Fibroblast of the conjunctiva (primary cell): ENCODE measurements at places on chromosomes 2 and 18.

DNA sequence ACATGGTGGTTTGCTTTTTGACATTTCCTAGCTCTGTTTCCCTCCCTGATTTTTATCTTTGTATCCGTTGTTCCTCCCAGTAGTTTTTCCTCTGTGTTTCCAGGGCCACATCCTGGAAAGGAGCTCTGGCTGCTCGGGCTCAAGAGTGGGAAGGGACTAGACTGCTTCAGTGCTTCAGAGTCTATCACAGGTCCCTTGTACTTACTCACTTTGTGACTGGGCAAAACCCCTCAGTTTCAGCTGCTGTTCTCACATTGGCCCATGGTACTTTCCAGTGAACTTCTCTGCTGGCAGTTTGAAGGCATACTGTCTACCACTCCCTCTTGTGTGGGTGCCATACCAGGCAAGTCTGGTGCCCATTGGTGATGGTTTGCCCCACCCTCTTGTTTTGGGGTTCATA lies 7.5 kb upstream of the STAMBP start:
- no peak for DNase-seq

GRCh38 chr2:175036582-175037018 lies 31.4 kb upstream of the CHN1 start:
- no peak for DNase-seq

DNA sequence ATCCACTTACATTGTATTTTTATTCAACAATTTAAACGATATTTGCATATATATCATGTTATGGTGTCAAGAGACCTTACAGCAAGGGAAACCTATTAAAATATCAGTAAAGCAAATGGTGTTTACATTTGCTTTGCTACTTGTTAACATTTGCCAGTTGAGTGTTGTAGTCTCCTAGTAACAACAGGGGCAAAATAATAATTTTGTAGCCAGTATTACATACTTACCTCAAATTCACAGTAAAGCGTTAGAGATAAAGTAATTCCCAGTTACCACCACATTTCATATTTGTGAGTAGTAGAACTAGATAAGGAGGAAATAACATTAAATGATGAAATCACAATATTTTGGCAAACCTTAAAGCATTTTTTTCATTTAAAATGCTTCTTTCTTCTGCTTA lies 71.3 kb downstream of the FASTKD2 start:
- no peak for DNase-seq

DNA sequence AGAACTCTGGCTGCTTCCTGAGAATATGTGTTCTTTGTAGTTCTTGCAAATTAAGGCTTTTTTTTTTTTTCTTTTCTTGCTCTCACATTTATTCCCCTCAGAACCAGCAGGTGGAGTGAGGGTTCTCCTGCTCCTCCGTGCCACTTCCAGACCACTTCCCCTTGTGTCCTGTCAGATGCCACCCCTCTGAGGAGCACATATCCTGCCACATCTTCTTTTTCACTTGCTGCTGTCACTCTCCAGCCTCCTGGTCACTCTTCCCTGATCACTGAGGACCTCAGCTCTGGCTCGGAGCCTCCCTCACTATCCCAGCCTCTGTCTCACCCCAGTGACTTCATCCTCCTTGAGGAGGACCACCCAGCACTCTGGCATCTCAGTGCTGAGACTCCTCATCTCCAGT lies 100.5 kb downstream of the TACR1 start:
- DNase-seq = peak; percentile 9

GRCh38 chr2:16608661-16609643 lies 56.7 kb downstream of the CYRIA start:
- DNase-seq = peak; percentile 44

GRCh38 chr2:43984533-43984932 lies 11.3 kb downstream of the LRPPRC start:
- DNase-seq = no peak

DNA sequence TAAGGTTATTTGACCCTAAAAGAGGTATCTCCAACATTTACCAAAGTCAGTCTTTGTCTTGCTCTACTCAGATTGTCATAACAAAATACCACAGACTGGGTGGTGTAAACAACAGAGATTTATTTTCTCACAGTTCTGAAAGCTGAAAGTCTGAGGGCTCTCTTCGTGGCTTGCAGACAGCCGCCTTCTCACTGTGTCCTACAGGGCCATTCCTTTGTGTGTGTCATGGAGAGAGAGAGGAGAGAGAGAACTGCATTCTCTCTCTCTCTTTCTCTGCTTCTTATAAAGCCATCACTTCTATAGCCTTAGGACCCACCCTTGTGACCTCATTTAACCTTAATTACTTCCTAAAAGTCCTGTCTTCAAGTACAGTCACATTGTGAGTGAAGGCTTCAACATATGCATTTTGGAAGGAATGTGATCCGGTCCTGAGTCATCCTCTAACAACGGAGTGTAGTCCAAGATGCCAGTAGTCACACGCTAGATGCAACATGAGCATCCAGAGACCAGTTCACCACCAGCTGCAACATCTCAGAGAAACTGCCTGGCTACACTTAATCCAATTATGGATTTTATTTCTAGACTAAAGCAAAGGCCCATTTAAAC lies 130.2 kb downstream of the CD226 start:
- peak; percentile 68 for DNase-seq

- no peak for DNase-seq
Observed at GRCh38 chr2:46545015-46545839, 65.9 kb downstream of the TMEM247 start.

- peak; percentile 49 for DNase-seq
Observed at GRCh38 chr2:102245266-102246151, 58.7 kb downstream of the IL1RL2 start.

DNA sequence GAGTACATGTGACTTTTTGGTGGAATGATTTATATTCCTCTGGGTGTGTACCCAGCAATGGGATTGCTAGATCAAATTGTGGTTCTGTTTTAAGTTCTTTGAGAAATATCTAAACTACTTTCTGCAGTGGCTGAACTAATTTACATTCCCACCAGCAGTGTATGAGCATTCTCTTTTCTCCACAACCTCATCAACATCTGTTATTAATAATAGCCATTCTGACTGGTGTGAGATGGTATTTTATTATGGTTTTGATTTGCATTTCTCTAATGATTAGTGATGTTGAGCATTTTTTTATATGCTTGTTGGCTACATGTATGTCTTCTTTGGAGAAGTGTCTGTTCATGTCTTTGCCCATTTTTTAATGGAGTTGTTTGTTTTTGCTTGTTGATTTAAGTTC lies 267.4 kb upstream of the NT5C1B start:
- peak; percentile 16 for DNase-seq

GRCh38 chr2:159046966-159047365 lies 78.5 kb downstream of the TANC1 start:
- DNase-seq = no peak

DNA sequence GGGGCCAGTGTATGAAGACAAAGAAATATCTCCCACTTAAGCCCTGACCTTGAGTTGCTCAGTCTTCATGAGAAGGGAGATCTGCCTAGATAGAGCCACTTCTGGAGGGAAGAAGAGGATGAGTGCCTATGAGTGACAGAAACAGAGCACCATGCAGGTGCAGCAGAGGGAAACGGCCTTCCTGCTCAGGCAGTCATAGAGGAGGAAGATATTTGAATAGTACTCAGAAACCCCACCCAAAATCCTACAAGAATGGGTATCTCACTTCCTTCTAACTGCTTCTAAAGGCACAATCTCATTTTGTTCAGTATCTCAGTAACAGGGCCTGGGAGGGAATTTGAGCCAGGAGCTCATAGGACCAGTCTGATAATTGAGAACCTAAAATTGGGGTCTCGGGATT lies 339.3 kb downstream of the ALK start:
- DNase-seq = no peak

DNA sequence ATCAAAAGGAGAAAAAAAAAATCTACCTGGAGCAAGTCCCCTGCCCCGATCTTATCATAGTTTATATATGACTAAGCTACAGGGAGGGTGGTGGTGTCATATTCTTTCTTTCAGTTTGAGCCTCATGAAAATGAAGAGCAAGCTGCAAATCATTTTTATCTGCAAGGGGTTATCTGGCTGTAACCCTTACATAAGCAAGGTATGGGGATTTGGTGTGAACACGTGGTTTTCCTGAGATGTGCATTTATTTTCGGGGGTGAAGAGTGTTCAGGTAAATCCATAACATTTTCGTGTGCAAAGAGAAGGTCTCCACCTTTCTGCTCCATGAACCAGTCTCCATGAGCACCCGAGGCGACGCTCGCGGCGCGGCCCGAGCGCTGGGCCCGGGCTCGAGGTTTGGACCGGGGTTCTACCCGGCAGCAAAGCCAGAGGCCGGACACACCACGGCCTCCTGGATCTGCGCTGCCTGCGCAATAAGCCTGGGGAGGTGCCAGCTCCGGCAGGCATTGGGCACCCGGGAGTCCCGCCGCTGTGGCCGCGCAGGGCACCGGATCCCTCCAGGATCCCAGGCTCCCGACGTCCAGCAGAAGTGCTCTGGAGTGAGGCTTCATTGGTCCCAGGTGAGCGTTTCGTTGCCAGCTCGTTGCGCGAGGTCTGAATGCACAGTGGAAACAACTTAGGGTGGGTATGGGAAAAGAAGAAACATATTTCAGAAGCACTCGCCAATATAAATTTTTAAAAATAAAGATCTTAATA lies 36.1 kb upstream of the GPD2 start:
- peak; percentile 73 for DNase-seq

GRCh38 chr2:125408874-125409538 lies 1247.0 kb upstream of the GYPC start:
- no peak for DNase-seq

DNA sequence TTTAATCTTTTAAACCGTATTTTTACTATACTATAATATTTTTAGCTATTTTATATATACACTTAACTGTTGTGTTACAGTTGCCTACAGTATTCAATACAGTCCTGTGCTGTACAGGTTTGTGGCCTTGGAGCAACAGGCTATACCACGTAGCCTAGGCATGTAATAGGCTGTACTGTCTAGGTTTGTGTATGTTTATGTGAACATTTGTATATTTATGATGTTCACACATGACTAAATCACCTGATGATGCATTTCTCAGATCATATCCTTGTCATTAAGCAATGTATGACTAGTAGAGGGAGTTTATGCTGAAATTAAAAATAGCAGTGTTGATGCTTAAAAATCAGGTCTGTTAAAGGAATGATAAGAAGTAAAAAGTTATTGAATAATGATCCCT lies 92.3 kb upstream of the RANBP2 start:
- DNase-seq = no peak

DNA sequence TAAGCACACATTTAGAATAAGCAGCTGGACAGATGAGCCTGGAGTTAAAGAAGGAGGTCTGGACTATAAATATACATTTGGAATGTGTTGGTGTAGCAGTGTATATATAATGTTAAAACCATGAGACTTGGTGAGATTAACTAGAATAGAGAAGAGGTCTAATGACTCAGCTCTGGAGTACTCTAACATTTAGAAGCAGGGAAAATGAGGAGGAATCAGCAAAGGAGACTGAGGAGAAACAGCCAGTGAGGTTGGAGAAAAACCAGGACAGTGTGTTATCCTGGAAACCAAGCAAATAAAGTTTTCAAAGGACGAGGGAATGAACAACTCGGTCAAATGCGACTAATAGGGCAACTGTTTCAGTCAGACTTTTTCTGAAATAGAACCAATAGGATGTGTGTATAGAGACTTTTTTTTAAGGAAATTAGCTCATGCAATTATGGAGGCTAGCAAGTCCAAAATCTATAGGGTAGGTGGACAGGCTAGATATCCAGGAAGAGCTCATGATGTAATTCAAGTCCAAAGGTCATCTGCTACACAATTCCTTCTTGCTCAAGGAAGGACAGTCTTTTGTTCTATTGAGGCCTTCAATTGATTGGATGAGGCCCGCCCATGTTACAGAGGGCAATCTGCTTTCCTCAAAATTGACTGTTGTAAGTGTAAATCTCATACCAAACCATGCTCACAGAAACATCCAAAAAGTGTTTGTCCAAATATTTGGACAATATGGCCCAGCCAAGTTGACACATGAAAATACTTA lies 10.8 kb upstream of the SESTD1 start:
- no peak for DNase-seq

GRCh38 chr2:52414561-52415295 lies 1352.9 kb upstream of the CHAC2 start:
- DNase-seq = no peak

DNA sequence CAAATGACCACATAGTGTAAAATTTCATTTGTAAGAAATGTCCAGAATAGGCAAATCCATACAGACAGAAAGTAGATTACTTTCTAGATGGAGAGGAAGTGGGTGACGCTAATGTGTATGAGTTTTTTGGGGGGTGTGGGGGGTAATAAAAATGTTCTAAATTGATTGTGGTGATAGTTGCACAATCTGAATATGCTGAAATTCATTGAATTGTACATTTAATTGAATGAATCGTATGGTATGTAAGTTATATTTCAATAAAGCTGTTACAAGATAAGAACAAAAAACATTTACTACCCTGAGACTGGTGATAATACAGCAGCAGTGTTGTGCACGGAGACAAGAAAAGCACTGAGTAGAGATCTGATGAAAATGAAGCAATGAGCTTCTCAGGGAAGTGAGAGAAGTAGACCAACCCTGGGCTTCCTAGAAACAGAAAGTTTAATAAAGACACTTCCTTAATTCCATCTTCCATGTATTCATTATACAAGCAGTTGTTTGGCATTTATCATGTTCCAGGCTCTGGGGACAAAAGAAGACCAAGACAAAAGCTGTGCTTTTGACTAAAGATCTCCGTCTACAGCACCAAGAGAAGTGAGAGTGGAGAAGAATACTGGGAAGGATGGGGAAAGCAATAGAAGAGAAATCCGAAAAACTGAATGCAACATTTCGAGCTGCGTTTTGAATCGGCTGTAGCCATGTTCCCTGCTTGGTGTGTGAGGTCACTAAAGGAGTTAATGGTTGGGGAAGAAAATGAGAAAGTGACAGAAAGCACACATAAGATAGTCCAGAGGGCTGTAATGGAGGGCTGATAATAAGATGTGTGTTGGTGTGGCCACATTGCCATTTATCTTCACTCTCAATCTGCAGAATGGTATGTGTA lies 1.8 kb upstream of the PDE11A start:
- no peak for DNase-seq

DNA sequence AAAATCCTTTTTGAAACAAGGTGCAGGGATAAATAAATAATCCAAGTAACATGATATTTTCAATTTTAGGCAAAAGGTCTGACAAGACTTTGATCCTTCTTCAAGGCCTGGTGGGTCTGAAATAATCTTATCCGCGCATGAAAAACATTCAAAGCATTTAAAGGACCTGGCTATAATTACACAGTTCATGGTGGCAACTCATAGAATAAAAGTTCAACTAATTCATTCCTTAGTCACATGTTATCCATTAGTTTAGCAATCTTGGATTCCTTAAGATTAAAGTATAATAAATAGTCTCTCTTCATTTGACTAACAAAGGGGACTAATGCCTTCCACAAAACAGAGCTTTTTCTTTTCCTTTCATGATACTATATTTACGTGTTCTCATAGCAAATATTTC lies 21.0 kb upstream of the SLC38A11 start:
- DNase-seq = no peak

- no peak for DNase-seq
Observed at GRCh38 chr18:36693931-36694620, 134.7 kb downstream of the TPGS2 start.
